ENCODE measurements at places on chromosomes 11 and 22.

DNA sequence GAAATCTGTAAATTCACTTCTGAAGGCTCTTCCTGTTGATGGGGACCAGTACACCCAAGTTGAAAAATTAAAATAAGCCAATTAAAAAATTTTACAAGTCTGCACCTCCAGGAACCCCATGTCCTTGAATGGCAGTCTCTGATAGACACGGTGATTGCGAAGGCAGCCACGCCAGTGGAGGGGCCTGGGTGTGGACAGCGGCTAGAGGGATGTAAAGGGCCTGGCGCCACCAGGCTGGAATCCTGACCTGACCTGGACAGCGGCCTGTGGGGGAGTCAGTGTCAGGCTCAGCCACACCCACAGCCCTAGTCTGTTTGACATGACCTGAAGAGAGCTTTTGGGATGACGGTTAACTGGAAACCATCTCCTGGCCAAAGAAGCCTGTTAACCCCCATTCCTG lies 49.5 kb upstream of the RFPL3 start:
- DNase-seq = no peak

DNA sequence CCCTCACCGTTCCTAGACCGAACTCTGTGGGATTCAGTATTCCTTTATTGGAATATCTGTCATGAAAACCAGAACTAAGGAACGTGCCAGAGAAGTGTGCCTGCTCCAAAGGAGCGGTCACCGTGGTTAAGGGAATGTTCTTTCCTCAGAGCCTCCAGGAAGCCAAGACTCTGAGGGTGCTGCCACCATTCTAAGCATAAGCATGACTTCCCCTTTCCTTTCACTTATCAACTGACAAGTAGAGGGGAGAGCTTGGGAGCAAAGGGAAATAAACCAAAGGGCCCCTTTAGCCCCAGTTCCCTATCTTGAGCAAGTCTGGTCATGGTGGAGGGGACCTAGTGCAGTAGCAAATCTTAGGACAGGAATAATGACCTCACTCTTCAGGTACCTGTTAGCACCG lies 26.8 kb downstream of the CTR9 start:
- DNase-seq = no peak

DNA sequence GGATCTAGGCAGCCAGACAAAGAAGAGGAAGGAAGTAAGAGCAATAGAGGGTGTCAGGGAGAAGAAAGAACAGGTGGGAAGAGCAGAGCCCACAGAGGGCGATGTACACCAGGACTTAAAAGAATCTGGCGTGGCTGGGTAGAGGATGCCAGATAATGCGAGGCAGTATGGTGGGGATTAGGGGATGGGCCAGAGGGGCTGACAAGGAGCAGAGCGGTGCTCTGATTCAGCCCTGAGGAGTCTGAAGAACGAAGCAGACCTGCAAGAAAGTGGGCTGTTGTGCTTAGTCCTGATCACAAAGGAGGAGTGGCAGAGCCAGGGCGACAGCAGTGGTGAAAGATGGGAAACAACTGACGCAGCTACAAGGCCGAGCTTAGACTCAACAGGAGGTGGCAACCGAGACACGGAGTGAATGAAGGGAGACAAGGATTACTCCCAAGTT lies 163.7 kb downstream of the LARGE1 start:
- no peak for DNase-seq

DNA sequence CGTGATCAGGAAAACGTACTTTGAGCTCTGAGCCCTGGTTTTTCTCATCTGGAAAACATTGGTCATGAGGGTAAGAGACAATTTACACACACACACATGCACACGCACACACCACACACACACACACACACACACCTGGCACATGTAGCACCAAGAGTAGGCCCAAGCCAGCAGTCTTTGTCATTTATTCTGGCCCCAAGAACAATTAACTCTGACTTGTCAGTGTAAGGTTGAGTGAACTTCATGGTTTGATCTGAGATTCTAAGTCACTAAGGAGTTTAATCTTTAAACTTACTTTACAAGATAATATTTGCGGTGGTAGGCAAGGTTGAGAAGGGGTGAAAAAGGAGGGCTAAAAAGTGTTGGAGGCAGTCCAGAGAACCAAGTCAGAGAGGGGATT lies 44.1 kb downstream of the MMP20 start:
- peak; percentile 39 for DNase-seq

DNA sequence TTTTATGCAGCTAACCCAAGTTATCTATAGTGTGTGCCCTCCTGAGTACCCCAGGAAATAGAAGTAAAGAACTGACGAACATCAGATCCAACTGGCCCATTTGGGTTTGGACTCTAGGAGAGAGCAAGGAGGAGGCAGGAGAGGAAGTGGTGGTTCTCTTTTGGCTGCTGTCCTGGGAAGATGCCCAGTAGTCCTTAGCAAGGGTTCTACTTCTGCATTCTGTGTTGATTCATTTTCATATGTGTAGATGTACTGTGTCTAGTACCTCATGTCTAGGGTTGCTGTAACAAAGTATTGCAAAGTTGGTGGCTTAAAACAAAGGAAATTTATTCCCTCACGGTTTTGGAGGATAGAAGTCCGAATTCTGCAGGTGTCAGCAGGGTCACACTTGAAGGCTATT lies 6.6 kb upstream of the MMP27 start:
- no peak for DNase-seq

DNA sequence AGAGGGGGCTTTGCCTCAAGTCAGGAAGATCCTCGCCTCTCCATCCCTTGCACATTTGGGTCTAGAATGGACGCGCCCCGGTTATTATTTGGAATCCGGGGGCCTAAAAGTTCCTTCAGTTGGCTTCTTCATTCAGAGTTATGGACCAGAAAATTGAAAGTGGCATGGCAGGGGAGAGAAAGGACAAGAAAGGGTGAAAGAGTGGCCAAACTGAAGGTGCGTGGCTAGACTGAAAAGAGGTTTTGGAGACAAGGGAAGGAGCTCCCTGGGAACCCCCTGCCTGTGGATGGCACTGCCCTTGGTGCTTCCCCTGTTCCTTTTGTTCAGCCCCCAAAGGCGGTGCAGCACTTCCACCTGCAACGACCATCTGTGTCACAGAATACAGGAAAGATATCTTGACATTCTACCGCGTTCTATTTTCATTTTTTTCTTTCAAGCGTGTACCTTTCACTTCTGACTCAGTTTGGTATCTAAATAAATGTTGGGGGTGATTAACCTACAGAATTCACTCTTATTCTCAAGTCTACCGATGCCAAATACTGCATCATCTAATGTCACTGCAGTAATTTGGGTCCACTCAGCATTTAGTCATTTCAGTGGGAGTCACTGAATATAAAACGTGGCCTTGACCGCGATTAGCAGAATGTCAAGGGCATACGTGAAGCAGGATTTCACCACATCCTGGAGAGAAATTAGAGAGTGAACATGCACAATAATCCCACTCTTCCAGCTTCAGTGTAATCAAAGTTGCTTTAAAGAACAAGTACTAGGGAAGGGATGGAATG lies 88.1 kb upstream of the ARHGAP32 start:
- no peak for DNase-seq

DNA sequence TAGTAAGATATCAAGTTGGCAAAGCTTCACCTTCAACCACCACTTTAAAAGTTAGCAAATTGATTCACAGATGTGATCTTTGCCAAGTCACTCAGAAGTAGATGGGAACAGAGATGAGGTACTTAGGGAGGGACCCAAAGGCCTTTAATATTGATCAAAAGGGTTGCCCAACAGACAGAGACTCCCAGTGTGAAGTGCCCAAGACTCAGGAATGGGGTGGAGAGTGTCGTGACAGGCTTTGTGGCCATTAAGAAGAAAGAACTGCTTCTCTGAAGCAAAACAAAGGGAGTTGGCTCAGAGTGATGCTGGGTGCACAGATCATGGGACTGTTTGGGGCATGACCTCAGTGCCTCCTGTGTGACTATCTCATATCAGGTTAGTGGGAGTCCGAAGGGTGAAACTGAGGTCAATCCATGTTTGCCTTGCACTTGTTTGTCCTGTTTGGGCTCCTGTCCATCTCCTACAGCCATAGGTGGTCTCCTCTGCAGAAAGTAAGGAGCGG lies 132.3 kb downstream of the APIP start:
- no peak for DNase-seq

DNA sequence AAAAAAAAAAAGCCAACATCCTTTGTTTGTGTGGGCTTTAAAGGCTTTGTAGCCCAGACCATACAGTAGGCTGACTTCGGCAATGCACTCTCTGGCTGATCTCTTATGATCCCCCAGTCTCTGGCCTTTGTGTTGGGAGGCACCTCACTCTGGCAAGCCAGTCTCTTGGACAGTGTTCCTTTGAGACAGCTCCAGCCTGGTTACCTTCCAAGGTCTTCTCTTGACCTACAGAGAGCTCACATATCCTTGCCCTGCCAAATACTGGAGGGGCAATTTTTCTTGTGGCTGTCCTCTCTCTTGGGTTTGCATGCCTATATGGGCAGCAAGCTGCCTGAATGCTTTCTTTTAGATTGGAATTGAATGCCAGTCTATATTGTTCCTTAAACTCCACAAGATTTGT lies 69.8 kb downstream of the SESN3 start:
- no peak for DNase-seq

DNA sequence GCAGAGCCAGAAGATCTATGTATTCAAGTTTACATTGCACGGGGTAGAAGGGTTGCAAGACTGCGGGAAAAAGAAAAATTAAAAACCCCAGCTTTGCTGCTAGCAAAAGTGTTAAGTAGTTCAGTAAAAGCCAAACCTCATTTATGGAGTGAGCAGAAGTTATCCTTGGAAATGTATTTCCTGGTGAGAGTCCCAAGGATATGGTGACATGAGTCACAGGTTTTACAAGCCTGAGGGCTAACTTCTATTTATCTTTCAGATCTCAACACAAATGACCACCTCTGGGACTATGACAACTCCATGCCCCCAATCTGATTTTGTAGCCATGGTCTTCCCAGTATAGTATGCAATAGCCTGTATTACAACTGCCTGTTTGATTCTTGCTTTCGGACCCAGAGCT lies 26.1 kb downstream of the ABTB2 start:
- no peak for DNase-seq

DNA sequence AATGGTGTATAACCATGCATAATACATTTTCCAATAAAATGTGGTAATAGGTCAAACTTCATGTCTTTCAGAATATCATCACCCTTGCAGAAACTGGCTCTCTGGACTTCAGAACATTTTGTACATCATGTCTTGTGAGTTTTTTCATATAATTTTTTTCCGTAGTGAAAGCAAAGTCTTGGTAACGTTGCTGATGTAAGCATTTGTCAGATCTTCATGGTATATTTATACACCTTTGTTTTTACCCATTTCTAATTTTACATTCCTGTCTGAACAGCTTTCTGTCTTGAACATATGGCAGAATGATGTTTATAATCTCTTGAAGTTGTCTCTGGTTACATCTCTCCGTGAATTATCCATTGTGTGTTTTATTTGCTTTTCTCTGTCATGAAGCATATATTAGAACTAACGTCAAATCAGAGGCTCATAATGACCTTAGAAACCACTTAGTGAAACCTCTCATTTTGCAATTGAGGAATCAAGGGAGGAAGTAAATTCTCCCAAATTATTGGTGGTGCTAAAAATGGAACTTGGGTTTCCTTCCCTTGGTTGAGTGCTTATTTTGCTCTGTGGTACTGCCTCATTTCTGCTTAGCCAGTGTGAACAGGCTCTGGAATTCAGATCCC lies 37.4 kb downstream of the CSRP3 start:
- no peak for DNase-seq

GRCh38 chr11:7613394-7613720 lies 59.9 kb downstream of the CYB5R2 start:
- no peak for DNase-seq

DNA sequence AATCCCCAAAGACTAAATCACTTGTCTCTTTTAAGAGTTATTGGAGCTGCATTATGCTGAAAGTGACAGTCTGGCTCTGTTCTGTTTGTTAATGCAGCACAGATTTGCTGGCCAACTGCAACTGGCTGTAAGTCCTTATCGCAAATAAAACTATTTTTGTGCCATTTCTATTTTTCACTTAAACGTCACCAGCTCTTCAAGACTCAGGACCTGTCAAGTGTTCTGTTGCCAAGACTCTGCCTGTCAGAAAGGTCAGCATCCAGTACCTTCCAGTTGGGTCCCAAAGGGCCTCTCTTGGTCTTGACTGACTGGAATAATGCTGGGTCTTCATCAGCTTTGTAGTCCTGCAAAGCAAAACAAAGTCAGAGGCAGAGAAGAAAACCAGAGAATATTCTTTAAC lies 45.6 kb downstream of the PITPNB start:
- no peak for DNase-seq

DNA sequence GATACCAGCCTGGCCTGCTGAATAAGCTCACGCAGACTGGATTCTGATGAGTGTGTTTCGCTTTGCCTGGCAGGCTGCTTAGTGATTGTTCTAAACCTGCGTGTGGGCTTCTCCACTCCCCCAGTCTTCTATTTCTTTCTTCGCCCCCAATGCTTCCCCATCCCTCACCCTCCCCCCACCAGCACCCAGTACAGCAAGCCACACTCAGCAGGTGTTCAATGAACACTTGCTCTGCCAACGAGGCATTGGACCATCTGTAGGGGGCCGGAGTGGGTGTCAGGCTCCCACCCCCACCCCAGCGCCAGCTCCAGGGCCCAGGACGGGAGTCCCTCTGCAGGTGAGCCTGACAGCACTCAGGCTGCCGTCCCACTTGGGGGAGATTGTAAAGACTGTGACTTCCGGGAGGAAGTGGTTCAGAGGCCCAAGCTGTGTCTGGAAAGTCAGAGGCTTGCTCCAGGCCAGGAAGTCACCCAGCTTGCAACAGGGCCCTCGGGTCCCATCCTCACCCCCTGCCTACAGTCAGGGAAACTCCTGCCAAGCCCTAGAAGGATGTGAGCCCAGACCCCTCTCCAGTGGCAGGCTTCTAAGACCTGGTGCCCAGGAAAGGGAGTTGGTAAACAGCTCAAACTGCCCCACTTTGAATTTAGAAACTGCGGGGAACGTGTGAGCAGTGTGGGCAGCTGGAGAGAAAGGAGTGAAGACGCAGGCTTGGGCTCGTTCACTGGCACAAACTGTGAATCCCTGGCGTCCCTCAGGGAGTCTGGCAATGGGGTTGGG lies 66.3 kb upstream of the PRDM11 start:
- no peak for DNase-seq

DNA sequence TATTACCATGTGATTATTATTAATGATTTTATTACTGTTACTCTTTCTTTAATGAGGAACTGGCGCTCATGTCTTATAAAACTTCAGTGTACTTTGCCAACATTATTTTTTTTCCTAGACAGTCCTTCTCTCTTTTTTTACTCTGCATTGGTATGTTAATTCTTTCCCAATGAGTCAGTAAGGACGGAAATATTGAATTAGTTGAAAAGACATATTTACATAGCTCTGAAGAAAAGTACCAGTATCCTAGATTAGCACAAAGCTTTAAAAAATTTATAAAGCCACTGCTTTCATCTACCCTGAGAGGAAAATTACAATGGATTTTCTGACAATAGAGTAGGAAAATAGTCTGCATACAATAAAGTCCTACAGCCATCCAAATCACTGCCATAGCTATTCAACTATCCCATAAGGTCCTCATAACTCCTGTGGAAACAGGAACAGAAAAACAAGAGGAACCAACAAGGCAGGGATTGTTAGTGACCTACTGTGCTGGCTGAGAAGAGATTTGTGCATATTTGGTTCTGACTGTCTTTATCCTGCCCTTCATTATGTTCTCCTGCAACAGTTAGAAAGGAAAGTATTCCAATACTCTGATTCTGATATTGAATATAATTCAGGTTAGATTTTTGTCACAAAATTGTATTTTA lies 314.4 kb downstream of the AASDHPPT start:
- DNase-seq = no peak

- DNase-seq = no peak
Observed at GRCh38 chr11:15586741-15587473, 472.2 kb downstream of the INSC start.

GRCh38 chr11:78930810-78931523 lies 356.3 kb upstream of the NARS2 start:
- no peak for DNase-seq

- DNase-seq = no peak
Observed at GRCh38 chr11:61279934-61280659, 15.0 kb downstream of the VWCE start.
